ENCODE measurements at places on chromosomes 7 and 10. TPM values are rescaled to one million over a fixed set of nuclear protein-coding genes. Genes with fewer than 3 reads are reported as not detected.
A peak's percentile ranks its signal among the peaks of the same experiment; 100 is the strongest.

Gene GNGT1
- total RNA-seq = not detected

Gene MDH2
- total RNA-seq = 140 TPM

Gene PKD2L1
- not detected for total RNA-seq

DNA sequence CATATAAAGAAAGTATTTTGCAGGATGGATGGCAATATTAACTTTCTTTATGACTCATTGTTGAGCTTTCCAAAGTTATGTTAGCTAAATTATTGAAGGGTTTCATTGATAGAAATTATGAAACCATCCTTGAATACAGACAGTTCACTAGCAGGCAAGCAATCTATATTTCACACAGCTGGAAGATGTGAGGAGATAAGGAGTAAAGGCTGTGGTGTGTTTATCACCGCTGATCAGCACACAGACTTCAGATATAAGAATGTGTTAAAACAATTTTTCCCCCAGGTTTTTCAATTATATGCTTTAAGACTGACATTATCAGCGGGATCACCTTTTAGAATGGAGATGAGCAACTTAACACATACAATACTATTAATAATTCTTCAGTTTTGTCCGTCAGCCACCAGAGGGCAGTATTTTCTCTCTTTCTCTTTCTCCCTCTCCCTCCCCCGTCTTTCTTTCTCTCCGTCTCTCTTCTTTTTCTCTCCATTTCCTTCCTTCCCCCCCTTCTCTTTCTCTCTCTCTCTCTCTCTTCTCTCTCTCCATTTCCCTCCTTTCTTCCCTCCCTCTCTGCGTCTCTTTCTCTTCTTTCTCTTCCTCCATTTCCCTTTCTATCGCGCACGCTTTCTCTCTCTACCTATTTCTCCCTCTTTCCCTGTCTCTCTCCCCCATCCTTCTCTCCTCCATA lies 62.9 kb upstream of the FAM171A1 start:
- no peak for DNase-seq

- no peak for DNase-seq
Measured at GRCh38 chr10:3892440-3893425, 107.7 kb upstream of the KLF6 start.

DNA sequence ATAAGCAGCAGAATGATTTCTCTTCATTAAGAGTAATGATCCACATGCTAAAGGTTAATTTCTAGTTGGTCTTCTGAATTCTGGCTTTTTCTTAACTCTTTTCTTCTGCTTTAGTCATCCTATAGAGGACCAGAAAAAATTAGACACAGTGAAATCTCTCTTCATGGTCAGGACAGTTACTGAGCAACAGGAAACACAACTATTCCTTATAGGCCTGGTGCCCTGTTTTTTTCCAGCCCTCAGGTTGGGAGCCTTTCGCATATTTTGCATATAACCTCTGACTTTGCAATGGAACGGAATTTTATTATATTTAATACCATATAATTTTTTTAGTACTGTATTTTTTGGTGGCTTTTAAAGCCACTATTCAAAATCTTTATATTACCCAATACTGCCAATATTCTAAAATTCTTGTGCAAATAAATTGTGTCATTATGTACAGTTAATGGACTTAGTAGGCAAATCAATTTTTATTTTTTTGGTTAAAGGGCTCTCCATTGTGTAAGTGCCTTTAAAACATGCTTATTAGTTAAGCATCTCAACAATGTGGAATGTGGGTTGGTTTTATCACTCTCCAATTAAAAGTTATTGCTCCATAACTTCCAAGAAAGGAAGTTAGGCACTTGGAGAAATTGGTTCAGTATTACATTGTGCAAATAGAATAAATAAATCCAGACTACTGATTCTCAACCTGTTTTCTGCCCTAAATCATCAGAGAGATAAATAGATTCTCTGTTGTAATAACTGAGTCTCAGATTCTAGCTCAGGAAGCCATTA lies 22.5 kb downstream of the ARL4A start:
- no peak for DNase-seq

DNA sequence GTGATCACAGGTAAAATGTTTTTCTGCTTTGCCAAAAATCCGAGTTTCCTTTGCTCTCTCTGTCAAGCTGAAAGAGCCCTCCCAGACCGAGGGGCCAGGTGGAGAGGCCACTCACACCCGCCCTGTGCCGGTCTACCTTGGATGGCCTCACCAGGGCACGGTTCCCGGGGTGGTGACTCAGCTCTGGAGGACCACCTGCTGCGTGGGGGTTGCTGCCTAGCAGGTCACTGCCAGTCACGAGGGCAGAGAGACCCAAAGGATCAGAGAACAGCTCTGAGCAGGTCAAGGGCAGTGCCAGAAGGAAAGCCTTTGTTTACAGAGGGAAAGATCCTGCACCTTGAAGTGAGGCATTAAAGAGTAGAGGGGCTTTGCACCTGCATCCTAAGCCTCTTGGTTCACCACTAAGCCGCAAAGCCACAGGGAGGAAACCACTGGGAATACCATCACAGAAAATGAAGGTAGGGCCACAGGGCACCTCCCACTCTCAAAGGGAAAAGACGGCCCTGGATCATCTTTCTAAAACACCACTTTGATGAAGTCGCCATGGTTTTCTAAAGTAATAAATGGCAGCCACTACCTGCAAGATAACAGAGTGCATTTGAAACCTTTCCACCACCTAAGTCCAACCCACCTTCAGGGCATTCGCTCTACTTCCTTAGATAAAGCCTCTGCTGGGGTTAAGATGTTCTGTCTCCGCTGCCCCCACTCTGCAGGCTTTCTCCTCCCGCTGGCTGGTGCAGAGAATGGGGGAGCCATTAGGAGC lies 160.3 kb upstream of the KLF14 start:
- DNase-seq = peak; percentile 91

DNA sequence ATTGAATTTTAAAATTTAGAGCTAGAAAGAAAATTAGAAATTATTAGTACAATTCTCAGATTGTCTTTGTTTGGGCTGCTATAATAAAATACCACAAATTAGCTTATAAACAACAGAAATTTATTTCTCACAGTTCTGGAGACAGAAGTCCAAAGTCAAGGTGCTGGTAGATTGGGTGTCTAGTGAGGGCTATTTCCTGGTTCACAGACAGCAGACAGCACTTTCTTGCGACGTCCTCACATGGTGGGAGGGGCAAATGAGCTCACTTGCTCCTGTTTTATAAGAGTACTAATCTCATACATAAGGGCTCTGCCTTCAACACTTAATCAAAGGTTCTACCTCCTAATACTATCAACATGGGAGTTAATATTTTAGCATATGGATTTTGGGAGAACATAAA lies 134.1 kb downstream of the MDFIC start:
- no peak for DNase-seq

DNA sequence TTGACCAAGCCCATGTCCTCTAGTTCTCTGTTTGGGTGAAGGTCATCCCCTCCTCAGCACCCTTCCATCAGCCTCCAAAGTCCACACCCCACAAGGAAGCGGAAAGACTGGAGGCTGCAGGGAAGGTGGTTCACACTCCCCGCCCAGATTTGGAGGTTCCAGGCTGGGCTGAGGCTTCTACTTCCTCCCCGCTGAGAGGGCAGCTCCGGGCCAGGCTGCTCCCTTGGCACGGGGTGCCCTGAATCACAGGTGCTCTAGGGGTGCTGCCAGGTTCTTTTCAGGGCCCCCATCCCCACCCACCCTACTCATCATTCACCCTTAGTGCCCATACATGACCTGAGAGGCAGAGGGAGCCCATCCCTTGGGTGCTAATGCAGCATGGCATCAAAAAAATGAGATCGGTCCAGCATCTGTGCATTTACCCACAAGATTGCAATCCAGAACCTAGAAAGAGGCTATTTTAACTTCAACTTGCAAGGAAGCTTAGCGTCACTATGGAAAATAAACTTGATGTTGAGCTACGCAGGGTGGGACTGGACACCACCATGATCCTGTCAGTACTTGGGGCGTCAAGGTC lies 47.3 kb upstream of the ZMIZ1 start:
- no peak for DNase-seq

DNA sequence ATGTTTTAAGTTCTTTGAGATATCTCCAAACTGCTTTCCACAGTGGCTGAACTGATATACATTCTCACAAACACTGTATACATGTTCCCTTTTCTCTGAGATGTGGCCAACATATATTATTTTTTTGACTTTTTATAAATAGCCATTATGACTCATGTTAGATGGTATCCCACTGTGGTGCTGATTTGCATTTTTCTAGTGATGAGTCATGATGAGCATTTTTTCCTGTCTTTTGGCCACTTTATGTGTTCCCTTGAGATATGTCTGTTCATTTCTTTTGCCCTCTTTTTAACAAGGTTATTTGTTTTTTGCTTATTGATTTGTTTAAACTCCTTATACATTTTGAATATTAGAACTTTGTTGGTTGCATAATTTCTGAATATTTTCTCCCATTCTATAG lies 1055.1 kb downstream of the NXPH1 start:
- DNase-seq = no peak

GRCh38 chr10:24262929-24263590 lies 54.1 kb downstream of the KIAA1217 start:
- DNase-seq = no peak

GRCh38 chr10:60810437-60811182 lies 32.3 kb downstream of the CDK1 start:
- no peak for DNase-seq

GRCh38 chr10:33211106-33211878 lies 123.2 kb downstream of the NRP1 start:
- DNase-seq = peak; percentile 65

GRCh38 chr10:46254007-46254383 lies 32.8 kb upstream of the ANTXRL start:
- no peak for DNase-seq

DNA sequence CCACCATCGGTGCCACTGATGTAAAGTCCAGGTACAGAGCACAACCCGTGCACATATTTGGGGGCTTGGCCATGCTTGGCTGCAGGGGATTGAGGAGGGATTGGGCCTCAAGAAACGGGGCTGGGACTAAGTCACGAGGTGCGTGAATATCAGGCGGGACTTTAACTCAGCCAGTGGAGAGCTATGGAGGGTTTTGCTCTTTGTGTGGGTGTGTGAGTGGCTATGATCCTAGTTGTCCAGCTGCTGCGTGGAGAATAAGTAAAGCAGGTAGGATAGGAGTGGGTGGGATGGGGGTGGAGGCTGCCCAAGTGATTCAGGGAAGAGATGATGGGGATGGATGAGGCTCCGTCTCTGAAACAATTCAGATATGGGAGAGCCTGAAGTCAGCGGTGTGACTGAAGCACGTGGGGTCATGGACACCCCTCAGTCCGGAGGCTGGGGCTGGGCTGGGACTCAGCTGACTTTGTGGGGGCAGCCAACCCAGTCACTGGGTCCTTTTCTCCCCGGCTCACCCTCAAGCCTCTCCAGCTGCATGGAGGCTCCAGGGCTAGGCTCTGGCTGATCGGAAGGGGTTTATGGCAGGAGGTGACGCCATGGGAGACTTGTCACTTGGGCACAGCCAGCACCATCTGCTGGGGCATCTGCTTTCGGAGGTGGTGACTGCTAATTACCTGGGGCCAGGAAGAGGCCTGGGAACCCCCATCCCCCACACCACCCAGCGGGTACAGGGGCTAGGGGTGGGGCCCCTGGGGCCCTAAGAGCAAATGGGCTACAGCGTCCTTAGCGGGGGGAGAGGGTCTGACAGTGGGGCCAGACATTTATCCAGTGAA lies 1.7 kb upstream of the LFNG start:
- no peak for DNase-seq

GRCh38 chr10:124116771-124117510 lies 23.5 kb upstream of the CHST15 start:
- DNase-seq = no peak

- DNase-seq = no peak
Measured at GRCh38 chr7:117875566-117875965, 2.3 kb upstream of the CTTNBP2 start.
